Stimulated activated CD4-positive, alpha-beta T cell treated with anti-CD3 and anti-CD28 coated beads, Interleukin-4, amount 100 ng/mL, for 24 hours (primary cell): ENCODE measurements at places on chromosomes 16 and 17.

- no peak for DNase-seq
Measured at GRCh38 chr16:55501549-55502322, 7.1 kb upstream of the LPCAT2 start.

- DNase-seq = peak; percentile 59
Measured at GRCh38 chr16:85988723-85989313, 89.9 kb downstream of the IRF8 start.

DNA sequence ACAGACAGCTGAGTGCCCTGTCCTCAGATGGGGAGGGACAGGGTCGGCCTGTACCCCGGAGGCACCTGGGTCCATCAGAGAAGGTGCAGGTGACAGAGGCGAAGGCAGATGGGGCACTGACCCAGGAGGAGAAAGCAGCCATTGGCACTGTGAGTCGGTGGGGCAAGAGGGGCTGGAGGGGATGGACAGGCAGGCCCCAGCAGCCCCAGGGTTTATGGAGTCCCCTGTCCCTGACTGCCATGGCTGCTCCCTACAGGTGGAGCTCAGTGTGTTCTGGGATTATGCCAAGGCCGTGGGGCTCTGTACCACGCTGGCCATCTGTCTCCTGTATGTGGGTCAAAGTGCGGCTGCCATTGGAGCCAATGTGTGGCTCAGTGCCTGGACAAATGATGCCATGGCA, 32.1 kb downstream of the ANKRD40 start:
- no peak for DNase-seq

DNA sequence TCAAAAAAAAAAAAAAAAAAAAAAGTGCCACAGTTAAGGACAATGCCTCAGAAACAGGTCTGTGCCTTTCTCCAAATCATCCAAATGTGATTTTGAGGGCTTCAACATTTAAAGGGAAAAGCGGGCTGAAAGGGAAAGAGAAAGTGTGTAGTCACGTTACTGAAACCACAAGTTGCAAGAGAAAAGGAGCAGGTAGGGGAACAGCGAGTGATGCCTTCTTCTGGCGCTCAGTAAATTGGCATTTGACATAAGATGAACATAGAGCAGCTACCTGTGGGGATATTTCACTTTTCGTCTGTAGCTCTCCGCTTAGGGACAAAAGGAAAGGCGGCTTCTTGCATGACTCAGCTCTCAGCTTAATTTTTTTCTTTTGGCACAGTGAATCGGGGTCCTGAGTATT, 11.1 kb downstream of the CMTM2 start:
- peak; percentile 21 for DNase-seq

DNA sequence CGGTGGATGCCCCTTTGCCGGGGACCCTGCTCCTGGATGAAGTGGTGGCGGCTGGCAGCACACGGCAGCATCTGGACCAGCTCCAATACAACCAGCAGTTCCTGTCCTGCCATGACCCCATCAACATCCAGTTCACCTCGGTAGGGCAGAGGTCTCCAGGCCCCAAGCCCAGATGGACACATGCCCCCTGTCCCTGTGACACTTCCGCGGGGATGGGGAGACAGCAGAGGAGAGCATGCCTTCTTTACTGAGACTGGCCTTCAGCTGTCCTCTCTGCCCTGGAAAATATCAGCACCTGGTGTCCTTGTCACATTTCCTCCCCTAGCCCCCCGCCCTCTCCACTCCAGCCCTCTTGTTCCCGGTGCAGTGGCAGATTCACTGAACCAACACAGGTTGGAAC, 6.2 kb downstream of the CHAD start:
- no peak for DNase-seq

- peak; percentile 91 for DNase-seq
Measured at GRCh38 chr16:57984443-57985203, 13.7 kb upstream of the CNGB1 start.

DNA sequence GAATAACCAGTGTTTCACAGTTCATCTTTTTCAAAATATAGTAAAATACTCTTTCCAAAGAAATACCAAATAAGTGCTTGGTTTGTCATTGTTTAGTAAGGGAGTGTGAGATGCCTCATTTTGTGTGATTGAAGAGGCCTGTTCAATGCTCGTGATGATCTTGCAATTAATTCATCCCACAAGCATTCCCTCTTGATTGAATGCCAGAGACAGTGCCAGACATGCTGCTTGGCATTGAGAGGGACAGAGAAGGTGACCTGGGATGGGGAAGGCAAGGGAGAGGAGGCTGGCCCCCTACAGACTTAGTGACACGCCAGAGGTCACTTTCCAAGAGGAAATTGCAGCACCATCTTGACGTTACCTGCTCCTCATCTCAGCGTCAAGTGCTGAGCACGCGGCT, 49.3 kb downstream of the CLEC16A start:
- no peak for DNase-seq

- DNase-seq = no peak
Measured at GRCh38 chr17:12812877-12813276, 23.6 kb downstream of the ARHGAP44 start.

DNA sequence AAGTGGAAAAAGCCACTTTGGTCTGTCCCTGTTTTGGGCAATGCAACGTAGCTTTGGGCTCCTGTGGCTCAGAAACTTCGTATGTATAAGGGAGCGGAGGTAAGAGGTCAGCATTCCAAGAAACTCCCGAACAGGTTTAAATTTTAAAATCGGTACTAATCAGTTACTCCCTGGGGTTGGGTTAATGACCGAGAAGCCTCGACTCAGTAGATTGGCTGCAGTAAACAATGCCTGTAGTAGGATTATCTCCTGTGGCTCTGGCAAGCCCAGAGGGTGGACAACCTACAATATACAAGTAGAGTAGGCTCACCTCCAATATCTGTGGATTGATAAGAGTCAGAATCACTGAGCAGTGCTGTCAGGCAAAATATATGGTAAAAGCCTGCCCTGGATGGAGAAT, 1.6 kb upstream of the GNA13 start:
- DNase-seq = no peak

- no peak for DNase-seq
Measured at GRCh38 chr16:27724482-27725235, 174.7 kb downstream of the KATNIP start.

GRCh38 chr16:57645691-57646387, 17.4 kb downstream of the ADGRG1 start:
- DNase-seq = no peak

- no peak for DNase-seq
Measured at GRCh38 chr17:42880776-42881310, 19.8 kb upstream of the G6PC1 start.

GRCh38 chr17:57861000-57861789, 11.4 kb upstream of the MRPS23 start:
- DNase-seq = peak; percentile 29

DNA sequence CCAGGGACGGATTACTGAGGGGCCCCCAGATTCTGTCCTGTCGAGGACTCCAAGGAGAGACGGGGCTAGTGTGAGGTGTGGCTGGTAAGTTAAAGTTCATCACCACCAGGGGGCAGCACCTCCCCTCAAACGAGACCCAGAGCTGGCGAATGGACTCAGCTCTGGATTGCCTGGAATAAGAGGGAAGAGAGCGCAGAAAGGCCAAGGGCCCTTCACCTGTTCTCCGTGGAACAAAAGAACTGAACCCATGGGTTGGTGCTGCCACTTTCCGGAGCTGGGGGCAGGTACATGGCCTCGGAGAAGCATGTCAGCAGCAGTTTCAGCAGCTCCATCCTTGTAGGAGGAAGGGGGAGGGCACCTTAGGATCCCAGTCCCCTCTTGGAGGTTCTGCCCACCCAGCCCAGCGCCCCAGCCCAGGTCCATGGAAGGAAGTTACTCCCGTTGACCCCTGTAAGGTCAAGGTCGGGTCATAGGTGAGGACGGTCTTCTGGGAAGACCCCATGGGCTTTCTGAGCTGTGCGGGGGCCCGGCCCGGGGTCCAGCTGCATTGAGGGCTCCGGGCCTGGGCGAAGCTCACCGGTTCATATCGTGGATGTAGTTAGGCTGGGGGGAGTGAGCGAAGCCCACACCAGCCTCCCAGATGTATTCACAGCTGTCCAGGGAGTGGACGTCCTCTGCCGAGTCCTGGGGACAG, 10.8 kb downstream of the HID1 start:
- peak; percentile 89 for DNase-seq

- no peak for DNase-seq
Measured at GRCh38 chr16:31215287-31216162, 1.4 kb downstream of the PYDC1 start.

- DNase-seq = peak; percentile 23
Measured at GRCh38 chr17:49290690-49291359, 60.2 kb upstream of the PHOSPHO1 start.

GRCh38 chr17:14144508-14144907, 75.2 kb downstream of the COX10 start:
- no peak for DNase-seq

GRCh38 chr17:44777394-44778348, 18.9 kb downstream of the ADAM11 start:
- DNase-seq = no peak

GRCh38 chr17:5133311-5133710, 17.5 kb downstream of the USP6 start:
- no peak for DNase-seq

- peak; percentile 4 for DNase-seq
Measured at GRCh38 chr16:57534337-57534880, 2.0 kb downstream of the CCDC102A start.

DNA sequence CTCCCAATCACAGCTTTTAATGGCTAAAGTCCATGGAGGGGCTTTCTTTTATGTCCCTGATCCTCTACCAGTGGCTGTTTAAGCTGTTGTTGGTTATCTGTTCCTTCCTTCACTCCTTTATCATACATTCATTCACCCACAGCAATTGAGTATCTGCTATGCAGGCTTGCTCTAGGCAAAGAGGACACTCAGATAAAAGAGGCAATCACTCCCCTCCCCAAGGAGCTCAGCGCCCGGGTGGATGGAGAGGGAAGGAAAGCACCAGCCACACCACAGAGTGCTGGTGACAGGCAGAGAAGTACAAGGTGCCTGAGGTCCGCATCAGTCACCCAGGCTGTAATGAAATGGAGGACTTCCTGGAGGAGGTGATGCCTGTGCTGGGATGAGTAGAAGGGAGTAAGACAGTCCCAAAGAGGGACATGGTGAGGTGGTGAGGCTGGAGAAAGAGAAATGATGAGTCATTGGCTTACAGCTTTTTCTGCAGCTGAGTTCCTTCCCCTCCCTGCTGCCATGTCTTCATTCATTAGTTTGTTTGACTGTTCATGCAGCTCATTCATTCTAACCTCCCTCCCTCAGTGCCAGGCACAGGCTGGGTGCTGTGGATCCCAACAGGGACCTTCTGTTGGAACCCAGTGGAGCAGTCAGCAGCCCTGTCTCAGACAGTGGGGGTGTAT, 12.8 kb upstream of the NGFR start:
- no peak for DNase-seq

DNA sequence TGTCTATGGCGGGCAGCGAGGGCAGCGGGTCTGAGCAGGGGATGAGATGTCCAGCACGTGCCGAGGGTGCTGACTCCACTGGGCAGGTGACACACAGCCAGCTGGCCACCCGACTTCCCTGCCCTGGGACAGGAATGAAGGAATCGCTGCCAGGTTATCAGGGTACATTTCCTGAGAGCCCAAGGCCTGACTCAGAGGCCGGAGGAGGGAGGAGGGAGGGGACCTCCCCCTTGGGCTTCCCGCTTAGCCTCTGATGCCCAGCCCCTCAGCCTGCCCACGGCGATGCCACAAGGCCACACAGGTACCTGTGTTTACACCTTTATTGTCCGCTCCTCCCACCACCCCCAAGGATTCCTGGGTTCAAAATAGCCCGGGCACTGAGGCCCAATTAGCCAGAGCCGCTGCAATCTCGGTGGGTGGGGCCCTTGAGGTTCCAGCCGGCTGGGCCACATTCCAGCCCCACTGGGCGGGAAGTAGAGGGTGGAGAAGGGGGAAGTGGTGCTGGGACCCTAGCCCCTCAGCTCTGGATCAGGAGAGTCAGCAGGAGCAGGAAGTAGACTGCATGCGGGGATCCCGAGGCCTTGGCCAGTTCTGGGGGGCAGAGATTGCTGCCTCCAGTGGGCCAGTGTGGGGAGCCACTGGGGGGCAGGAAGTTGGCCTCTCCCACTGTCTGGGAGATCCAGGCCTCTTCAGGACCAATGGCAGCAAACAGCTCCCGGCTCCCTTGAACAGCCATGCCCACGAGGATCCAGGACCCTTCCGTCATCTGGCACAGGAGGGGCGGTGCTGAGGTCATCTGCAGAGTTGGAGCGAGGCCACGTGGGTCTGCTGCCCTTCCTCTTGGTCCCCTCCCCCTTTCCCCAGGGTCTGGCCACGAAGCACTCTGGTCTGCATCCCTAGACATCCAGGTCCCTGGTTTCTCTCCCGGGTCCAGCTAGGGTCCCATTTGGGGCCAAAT, 3.4 kb upstream of the PRSS8 start:
- no peak for DNase-seq

- DNase-seq = no peak
Measured at GRCh38 chr17:82164853-82165252, 47.8 kb downstream of the CCDC57 start.

DNA sequence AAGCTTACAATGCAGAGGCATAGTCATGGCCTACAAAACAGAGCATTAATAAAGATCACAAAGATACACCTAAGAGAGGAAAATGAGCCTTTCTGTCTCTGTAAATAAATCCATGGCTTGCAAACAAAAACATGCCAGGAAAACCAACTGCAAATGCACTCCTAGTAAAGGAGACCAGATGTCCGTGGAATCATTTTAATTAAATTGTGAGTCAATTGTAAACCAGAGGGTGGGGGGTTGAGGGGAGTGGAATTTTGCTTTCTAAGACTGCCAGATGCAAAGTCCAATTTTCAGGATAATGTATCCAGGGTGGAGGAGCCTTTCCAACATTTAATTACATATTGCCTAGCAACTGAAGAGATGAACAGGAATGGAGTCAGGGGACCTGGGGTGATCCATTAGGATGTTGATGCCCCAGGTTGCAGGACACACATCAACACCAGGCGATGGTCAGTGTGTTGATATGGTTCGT, 390.3 kb upstream of the CCL2 start:
- DNase-seq = no peak

- peak; percentile 22 for DNase-seq
Measured at GRCh38 chr17:75689441-75689873, 22.3 kb downstream of the SAP30BP start.

DNA sequence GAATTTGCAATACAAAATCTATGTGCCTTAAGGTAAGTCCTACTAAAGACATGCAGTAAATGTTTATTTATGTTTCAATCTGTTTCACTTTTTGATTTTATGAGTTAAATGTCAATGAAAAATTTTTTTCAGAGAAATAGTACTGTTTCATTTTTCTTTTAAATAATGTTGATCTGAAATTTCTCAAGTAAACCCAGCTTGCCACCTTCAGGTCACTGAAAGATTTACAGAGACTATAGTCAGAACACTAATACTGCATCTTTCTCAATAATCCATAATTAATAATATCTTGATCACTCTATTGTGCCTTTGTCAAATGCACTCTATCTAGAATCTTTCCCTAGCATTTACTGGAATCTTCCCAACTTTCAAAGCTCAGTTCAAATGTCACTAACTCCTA, 6.5 kb upstream of the DHX40 start:
- DNase-seq = no peak

DNA sequence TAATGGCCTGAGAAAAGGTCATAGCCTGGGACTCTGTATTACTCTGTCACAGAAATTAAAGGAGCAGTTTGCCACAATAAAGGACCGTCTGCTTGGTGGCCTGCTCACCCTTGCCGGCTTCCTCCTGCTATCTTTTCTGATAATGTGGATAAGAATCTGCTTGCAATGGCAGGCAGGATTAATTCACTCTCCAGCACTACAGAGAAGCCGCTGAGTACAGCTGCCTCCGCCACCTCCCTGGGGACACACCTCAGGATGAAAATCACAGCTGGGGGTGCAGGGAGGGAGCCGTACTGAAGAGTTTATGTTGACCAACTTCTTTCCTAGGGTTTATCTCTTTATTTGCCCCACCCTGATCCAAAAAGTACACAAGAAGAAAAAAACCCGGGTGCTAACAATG, 245.9 kb upstream of the RPL38 start:
- DNase-seq = no peak

- peak; percentile 97 for DNase-seq
Measured at GRCh38 chr16:69754469-69755310, at the start of gene NOB1. Gene NOB1, minus strand, starts transcription at chr16:69754926. Its CDS starts 16 bp downstream, at chr16:69754910.
